Stimulated activated effector memory CD8-positive, alpha-beta T cell treated with anti-CD3 and anti-CD28 coated beads, Interleukin-12 subunit alpha, Interleukin-12 subunit beta, amount 100 ng/mL, for 72 hours (primary cell): ENCODE measurements at places on chromosomes 13 and 19.

DNA sequence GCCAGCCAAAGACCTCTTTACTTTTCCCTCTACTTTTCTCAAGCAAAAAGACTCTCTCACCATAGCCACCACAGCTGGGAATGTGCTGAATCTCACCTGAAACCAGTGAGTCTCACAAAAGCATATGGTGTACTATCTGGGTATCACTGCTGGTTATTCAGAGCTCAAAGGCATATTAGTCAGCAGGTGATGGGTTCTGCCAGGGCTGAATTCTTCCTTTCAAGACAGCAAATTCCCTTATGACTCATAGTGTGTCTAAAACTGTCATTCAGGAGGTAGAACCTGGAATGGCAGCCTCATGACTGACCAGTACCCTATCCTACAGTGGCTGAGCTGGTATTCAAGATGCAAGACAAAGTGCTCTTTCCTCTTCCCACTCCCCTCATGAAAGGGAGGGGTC, 2859.1 kb downstream of the PCDH9 start:
- no peak for DNase-seq

- DNase-seq = peak; percentile 40
Observed at GRCh38 chr13:59318320-59318930, 845.3 kb downstream of the DIAPH3 start.

- DNase-seq = peak; percentile 77
Observed at GRCh38 chr19:45164577-45165335, 4.0 kb upstream of the NKPD1 start.

- no peak for DNase-seq
Observed at GRCh38 chr13:61466280-61466679, 50.6 kb upstream of the PCDH20 start.

GRCh38 chr13:100124265-100124664, 35.4 kb downstream of the PCCA start:
- no peak for DNase-seq

- DNase-seq = peak; percentile 29
Observed at GRCh38 chr19:14113762-14114414, 3.7 kb downstream of the PRKACA start.

DNA sequence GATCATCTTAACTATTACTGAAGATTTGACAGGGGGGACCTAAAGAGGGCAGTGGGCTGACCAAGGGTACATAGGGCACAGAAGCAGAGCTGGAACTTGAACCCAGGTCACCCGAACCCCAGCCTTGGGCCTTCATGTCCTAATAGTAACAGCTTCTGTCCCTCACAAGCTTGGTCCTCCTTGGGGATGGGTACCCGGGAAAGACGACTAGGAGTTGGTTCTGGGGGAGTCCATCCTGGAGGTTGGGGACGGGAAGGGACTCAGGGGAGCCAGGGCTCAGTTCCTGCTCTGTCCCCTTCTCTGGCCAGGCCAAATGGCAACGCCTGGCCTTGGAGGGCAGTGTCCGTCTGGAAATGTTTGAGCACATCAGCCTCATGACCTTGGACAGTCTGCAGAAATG, 39.6 kb upstream of the CYP4F8 start:
- no peak for DNase-seq

DNA sequence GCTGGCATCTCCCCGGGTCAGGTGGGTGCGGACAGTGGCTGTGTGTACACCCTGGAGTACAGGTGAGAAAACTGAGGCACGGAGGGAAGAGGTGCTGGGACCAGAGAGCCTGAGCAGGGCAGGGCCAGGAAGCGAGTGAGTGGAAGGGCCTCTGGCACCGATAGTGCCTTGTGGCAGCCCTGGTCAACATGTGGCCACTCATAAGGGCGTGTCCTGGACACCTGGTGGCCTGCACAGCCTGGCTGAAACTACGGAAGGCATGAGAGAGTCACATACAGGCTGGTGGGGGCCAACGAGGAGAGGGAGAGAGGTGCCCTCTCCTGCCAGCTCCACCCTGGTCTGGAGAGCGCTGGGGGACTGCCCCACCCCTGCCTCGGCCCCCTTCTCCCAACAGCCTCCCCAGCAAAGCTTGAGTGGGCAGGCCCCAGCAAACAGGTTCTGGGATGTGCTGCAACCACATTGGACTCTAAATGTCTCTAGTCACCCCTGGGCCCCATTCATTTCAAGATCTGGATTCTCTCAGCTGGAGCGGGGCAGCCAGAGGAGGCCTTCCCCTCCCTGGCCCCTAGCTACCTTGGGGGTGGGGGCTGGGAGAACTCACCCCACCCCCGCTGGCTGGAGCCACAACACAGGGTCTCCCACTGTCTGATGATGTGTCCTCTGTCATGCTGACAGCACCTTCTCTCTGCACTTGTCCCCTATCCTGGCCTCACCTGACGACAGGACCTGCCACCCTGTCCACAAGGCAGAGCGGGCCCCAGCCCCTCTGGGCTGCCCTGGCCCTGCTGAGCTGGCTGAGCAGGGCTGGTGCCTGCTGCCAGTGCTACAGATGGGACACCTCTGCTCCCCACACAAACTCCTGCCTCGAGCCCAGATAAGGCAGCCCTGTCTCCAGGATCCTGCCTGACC, 5.8 kb downstream of the CBARP start:
- no peak for DNase-seq

GRCh38 chr19:48964205-48965039, 687 bp upstream of the FTL start:
- no peak for DNase-seq

DNA sequence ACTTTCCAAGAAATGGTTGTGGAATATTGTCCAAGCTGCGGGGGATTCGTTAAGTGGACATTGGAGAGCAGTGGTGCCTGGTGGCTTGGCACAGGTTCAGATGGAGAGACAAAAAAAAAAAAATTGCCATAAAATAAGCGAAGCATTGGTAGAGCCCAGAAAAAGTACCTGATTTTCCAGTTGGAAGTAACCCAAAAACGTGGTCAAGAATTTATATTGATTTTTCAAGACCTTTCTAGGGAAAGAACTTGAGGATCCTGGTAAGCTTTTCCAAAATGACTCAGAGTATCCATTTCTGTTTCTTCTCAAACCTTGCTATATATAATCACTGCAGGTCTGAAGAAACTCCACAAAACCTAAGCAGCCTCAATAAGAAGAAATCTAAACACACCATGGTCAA, 94.6 kb downstream of the ING1 start:
- no peak for DNase-seq

DNA sequence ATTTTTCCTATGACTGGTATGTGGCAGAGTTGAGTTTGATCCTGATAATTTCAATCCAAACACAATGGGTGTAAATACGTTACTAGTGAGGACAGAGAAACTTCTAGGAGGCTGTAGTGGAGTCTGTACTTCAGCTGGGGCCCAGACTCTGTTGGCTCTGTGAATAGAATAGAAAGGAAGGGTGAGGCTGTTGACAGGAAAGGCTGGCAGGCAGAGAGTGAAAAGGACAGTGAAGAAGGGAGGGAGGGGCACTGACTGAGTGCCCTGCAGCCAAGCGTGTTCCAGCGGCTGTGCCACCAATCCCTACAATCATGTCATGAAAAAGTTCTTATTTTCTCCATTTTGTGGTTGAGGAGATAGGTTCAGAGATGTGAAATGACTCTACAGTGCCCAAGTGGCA, 80.5 kb downstream of the MBNL2 start:
- DNase-seq = no peak

GRCh38 chr13:110536006-110536693, 25.4 kb downstream of the RAB20 start:
- DNase-seq = no peak

- DNase-seq = no peak
Observed at GRCh38 chr19:46373491-46374359, 26.8 kb downstream of the PPP5C start.

GRCh38 chr13:113540523-113540922, 44.0 kb upstream of the TFDP1 start:
- no peak for DNase-seq

DNA sequence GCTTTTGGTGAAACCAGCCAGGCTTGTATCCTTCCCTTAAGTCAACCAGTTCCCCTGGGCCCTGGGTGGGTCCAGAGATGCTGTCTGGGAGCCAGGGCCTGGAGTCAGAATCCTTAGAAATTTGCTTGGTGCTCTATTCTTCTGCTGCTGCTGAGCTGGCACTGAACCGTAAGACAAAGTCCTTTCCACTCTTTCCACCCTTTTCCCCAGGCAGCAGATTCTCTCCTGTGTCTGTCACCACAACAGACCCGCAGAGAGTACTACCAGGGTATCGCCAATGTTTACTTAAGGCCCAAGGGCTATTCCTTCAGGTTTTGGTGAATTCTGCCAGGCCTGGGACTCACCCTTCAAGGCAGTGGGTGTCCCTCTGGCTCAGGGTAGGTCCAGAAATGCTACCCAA, 12.2 kb downstream of the IFT88 start:
- no peak for DNase-seq

- DNase-seq = peak; percentile 44
Observed at GRCh38 chr19:16143399-16144215, at the start of gene HSH2D. TSS of gene HSH2D (plus strand) at chr19:16143685. CDS start at chr19:16148751, 5,066 bp downstream.

GRCh38 chr13:114281351-114282040, at the start of gene UPF3A:
TSS of gene UPF3A (plus strand) at chr13:114281601. CDS start at chr13:114281640, 39 bp downstream.
- peak; percentile 97 for DNase-seq

- peak; percentile 43 for DNase-seq
Observed at GRCh38 chr19:35673121-35673804, 6.9 kb downstream of the UPK1A start.

DNA sequence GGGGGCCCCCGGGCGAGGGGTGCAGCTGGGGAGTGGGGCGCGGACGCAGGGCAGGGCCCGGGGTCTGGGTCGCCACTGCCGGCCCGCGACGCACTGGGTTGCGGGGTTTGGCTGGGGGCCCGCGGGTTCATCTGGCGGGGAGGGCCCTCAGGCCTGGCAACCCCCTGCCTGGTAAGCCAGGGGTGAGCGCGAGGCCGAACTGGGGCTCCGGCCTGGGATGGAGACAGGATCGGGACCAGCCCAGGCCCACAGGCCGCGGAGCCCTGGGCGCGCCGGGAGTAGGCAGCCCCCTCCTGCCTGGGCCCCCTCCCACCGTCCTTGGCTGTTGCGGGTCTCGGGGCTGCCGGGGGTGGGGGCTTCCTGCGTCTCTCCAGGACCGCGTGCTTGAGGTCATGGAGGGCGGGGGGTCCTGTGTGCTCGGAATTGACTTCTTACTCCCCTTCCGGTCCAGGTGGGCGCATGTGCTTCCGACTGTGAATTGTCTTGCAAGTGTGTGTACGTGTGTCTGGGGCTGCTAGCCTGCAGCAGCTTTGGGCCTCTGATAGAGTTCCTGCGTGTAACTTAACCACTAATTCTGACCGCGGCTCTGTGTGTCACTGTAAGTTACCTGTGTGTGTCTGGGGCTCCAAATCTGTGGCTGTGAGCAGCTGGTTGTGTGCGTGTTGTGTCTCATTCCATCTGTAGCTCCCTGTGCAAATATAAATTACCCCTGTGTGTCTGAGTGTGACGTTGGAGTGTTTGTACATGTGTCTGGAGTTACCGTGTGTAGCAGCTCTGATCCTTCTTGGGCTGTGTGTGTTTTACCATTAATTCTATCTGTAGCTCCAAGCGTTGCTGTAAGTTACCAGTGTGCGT, 751 bp downstream of the GRAMD1A start:
- DNase-seq = no peak

DNA sequence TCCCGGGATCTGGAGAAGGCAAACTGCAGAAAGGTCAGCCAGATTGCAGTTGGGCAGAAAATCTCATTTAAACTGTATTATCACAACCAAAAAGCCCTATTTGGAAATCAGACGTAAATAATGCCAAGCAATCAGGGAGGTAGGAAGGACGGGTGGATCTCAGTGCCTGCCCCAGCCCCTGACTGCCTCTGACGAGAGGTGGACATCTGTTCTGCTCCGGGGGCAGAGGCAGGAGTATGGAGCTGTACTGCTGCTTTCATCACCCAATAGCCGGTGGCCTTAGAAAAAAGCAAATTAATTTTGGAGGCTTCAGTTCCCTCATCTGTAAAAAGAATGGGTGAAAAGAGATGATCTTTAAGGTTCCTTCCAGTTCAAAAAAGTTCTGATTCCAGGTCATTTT, 43.6 kb upstream of the WASF3 start:
- DNase-seq = no peak
